ENCODE measurements at places on chromosomes 12 and 14.

GRCh38 chr12:15852383-15852782, 29.8 kb upstream of the STRAP start:
- no peak for ATAC-seq

DNA sequence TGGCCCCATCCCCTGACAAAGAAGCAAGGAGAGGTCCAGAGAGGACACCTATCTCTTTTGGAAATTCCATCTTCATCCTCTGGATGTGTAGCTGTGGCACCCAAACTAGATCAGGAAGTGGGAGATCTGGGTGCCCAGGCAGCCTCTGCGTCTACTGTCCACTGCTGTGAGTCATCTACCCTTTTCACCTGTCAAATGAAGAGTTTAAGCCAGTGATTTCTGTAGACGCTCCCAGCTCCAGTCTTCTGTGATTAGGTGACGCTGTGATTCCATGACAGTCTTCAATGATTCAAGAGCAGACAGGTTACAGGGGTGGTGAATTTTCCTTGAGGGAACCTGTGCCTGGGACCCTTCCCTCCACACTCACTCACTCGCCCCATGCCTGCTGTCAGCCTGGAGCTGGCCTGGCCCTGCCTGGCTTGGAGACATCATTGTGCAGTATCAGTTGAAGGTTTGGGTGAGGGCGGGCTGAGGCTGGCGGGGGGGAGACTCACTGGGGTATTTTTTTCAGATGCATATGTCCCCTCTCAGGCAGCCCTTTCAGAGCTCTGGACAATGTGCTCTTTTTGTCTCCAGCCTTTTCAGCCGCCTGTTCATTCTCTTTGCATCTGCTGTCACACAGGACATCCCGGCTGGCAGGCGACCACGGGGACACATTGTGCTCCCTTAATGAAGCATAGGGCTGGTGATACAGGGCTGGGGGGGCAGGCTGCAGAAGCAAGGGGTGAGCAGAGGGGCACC, 56.8 kb upstream of the PARP11 start:
- no peak for ATAC-seq

- ATAC-seq, result no peak
These were observed 194.3 kb downstream of the SNAPC1 start for GRCh38 chr14:61956517-61956916.

GRCh38 chr14:41609704-41610183, 3.1 kb downstream of the LRFN5 start:
- peak; percentile 19 for ATAC-seq

DNA sequence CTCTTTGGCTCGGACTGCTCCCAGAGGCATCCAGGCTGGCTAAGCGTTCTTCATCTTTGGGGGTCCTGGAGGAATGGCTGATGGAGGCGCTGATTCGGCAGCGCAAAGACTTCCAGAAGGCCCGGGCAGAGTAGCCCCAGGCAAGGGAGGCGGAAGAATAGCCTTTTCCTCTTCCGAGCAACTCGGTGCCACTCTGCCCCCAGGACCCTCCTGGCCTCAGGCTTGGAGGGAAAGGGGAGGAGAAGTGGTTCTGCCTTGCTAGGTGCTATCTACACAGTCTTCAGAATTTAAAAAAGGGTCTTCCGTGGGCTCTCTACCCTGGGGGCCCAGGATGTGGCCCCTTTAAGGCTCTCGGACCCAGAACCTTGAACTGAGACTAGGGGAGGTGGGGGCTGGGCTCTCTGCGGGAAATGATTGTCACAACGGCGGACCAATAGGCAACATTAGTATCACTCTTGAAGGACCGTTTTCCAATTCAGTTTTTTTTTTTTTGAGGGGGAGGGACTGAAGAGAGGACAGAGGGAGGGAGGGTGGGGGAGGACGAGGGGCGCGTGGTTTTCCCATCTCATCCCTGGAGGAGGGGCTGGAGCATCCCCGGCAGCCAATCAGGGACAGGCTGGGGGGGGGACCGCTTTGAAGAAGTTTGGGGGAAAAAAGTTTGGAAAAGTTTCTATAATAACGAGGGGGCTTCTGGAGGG, at the start of gene NFATC4:
NFATC4 (plus strand) TSS at position 671 of the 698 bp plus-strand sequence. CDS start 157 bp downstream, outside the sequence.
- ATAC-seq, result peak; percentile 39

DNA sequence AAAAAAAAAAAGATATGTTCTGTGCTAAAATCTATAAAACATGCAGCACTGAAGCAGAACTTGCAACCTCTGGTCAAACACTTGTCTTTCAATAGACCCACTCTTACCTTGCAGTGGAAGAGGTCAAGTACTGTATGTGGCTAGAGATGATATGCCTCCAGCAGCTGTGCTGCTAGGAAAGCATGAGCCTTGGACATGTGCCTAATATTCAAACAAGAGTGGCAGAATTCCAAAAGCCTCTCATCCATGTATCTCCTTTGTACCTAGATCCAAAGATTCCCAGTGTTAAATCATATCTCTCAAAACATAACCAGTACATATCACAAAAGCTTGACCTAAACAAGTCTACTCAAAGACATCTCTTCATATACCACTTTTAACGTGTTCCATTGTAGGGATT, 105.0 kb upstream of the CPNE8 start:
- ATAC-seq, result no peak

DNA sequence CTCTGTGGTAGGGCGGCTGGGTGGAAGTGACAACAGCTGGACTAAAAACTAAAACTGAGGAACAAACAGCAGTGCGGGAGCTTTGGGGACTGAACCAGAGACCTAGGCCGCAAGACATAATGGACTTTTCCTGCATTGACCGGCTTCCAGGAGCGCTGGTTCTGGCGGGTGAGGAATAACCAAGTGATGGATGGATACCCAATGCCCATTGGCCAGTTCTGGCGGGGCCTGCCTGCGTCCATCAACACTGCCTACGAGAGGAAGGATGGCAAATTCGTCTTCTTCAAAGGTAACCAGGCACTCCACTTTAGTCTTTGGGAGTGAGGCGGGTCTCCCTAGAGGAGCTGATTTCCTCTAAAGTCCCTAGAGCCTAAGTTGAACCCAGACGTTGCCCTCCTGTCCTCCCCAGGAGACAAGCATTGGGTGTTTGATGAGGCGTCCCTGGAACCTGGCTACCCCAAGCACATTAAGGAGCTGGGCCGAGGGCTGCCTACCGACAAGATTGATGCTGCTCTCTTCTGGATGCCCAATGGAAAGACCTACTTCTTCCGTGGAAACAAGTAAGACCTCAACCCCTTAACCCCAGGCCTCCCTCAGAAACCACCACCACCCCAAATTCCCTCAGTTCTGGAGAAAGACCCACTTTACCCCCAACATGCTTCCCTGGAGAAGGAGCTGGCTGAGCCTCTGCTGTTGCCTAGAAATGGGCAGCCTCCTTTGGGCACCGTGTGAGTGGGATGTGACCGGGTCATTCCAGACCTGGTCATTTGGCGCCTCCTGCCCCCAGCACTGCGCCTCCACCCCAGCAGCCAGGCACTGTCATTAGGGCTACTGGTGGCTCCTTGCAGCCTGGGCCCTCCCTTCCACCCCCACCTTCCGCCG, 8.1 kb downstream of the MMP14 start:
- no peak for ATAC-seq

GRCh38 chr14:93960774-93961438, 15.5 kb downstream of the ASB2 start:
- ATAC-seq, result no peak

DNA sequence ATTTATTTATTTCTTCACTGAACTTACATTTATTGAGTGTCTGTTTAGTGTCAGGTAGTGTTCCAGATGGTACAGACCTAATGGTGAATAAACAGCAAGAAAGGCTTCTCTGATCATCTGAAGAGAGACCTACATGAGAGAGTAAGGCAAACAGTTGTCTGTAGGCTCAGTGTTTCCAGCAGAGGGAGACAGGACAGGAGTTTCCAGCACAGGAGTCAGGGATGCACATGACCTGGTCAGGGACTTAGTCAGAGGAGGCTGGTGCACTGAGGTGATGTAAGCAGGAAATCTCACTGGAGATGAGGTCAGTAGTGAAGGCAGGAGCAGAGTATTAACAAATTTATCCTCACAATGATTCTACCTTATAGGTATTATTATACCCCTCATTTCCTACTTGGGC, 233.2 kb downstream of the MDGA2 start:
- peak; percentile 63 for ATAC-seq

- no peak for ATAC-seq
These were observed 62.7 kb downstream of the FBXO34 start for GRCh38 chr14:55333711-55334485.

- peak; percentile 15 for ATAC-seq
These were observed 845 bp downstream of the L3HYPDH start for GRCh38 chr14:59483363-59483762.

- ATAC-seq, result no peak
These were observed 70.9 kb downstream of the DERA start for GRCh38 chr12:15982071-15982470.

DNA sequence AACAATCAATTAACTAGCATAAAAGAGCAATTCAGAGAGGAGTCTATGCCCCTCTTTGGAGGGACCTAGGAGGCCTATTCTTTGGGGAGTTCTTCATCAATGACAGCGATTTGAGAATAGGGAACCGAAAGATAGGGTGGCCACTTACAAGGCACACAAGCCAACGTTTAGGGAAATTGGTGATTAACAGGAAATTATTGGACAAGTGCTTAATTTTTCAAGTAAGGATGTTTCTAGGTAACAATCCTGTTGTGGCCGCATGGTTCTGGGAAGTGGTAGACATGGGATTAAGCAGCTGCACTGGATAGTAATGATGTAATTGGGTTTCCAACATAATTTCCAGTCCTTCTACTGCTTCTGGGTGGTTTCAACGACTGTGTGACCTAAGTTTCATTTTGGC, 83.2 kb downstream of the HMGA2 start:
- ATAC-seq, result peak; percentile 18

GRCh38 chr14:67653651-67654280, 20.7 kb downstream of the VTI1B start:
- ATAC-seq, result no peak

DNA sequence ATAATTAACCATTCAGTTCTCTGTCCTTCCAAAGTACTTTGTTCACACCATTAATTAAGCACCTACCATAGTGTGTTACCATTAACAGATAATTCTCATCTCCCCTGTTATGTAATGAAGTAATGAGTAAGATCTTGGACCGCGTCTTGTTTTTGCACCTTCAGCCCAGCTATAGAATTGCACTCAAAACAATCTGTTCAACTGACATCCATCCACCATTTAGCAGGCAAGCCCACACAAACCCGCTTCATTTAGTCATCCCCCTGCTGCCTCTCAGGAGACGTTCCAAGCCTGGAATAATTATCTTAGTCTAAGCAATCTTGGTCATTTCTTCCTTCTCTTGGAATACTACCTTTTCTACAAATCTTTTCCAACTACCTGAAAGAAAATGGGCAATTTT, 74.4 kb downstream of the DUSP16 start:
- no peak for ATAC-seq

GRCh38 chr12:95532851-95533250, 18.4 kb downstream of the USP44 start:
- no peak for ATAC-seq

DNA sequence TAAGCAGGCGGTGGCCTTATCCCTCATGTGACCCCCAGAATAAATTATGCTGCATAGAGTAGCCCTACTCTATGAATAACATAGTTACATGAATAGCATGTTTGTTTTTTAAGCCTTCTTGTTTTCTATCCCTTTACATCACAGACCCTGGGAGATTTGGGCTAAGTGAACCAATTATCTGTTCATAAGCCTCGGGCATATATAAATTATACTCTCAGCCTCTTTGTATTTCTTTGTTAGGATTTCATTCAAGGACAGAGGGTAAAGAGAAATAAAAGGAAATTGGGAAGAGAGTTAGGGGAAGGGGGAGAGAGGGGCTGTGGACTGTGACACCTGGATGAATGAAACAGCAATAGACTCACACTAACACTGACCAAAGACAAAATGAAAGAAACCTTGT, 35.3 kb upstream of the RTRAF start:
- ATAC-seq, result no peak

DNA sequence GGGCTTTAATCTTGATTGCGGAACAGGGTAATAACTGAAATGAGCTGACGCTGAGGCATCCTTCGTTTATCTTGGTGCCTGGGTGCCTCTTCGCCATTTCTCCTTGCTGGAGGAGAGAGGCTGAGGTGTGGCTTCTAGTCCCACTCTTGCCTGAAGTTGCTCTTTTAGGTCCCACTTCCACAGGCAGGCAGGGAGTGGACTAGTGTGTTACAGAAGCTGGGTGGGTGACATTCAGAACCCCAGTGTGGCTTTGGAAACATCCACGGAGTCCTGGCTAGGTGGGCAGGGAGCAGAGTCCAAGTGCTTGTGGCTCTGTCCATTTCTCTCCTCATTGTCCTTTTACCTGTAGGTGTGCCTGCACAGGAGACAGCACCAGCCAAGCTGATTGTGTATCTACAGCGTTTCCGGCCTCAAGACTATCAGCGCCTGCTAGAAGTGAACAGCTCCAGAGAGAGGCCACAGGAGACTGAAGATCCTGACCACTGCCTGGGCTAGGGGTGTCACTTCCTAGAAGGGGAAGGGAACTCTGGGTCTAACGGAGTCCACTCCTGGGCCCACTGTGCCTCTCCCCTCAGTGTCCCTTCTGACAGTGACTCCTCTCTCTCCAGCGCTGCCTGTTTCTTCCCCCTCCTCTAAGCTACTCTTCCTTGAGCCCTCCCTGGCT, 2.4 kb downstream of the THTPA start:
- no peak for ATAC-seq

DNA sequence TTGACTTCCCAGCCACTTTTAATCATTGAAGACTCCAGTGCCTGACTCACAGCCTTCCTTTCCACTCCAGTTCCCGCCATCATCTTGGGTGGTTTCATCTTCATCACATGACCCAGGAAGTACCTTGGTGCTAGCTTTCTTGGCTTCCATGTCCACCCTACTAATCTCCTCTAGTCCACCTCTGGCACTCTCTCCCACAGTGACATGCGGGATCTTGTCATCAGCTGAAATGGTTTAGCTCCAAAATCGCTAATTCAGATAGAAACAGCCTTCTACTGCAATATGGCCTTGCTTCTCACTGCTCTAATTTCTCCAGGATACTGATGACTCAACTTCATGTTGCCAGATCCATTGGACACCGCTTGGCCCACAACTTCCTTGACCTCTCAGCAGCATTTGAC, 24.5 kb downstream of the WDR20 start:
- ATAC-seq, result peak; percentile 89

GRCh38 chr14:75222208-75222701, 45.8 kb upstream of the TMED10 start:
- peak; percentile 51 for ATAC-seq

DNA sequence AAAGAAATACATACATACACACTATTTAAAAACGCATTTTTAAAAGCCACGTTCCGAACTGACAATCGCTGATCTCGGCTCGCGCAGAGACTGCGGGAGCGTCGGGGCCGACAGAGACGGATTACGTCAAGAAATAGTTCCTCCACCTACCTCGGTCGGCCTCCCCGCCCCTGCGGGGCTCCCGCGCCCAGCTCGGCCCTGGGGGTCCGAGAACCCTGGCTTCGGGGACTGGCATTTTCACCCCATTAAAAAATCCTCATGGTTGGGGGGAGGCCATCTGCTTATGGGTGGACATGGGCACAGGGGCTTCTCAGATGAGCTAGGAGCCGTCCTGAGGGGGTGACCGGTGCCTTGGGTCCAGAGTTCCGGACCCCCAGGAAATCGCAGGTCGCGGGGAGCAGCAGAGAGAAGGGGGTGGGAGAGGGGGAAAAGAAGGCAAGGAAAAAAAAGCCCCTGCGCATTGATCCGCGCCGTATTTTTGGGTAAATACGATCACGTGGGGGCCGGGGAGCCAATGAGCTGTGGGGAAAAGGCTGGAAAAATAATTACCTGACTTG, 324 bp upstream of the HOXC9 start:
- ATAC-seq, result peak; percentile 64

GRCh38 chr12:102824218-102824835, 92.7 kb downstream of the PAH start:
- peak; percentile 90 for ATAC-seq

GRCh38 chr14:33056213-33056612, 117.5 kb downstream of the NPAS3 start:
- no peak for ATAC-seq

- ATAC-seq, result no peak
These were observed 2.8 kb downstream of the FBXL14 start for GRCh38 chr12:1591543-1591942.
